ENCODE measurements at places on chromosomes 11 and 22.
A peak's percentile ranks its signal among the peaks of the same experiment; 100 is the strongest.

DNA sequence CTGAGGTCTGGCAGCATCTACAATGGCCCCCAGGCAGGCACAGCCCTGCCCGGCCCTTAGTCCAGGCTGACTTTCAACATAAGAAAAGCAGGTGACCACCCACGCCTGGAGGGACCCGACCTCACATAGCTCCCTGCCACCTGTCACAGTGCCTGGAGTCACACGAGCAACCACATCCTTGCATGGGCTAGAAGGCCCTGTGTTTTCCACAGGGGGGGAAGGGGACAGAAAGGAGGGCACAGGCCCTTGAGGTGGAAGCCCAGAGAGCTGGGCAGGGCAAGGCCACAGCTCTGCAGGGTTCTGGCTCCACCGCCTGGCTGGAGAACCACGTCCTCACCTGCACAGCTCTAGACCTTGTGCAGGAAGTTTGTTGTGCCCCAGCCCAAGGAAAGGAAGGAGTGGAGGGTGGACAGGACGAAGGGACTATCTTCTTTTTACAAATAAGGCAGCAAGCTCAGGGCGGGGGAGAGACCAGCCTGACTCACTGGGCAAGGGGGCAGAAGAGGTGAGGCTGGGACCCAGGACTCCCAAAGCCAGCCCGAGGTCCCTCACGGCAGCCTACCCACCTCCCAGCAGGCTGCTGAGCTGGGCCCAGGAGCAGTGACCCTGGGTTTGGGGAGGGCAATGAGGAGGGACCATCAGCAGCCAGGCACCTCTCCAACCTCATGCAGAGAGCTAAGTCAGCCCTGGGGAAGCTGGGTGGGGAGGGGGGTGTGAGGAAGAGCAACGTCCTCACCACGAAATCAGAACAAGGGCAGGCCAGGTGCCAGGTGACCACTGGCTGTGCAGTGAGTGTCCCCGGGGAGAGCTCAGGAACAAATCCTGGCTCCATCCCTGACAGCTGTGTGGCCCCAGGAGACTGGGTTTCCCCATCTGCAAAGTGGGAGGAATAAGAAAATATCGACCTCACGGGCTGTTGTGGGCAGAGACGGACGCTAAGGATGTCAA is 4.3 kb downstream of the C1QTNF6 start:
- DNase-seq = no peak

- no peak for DNase-seq
Observed at GRCh38 chr11:66854231-66854661, 2.6 kb upstream of the LRFN4 start.

DNA sequence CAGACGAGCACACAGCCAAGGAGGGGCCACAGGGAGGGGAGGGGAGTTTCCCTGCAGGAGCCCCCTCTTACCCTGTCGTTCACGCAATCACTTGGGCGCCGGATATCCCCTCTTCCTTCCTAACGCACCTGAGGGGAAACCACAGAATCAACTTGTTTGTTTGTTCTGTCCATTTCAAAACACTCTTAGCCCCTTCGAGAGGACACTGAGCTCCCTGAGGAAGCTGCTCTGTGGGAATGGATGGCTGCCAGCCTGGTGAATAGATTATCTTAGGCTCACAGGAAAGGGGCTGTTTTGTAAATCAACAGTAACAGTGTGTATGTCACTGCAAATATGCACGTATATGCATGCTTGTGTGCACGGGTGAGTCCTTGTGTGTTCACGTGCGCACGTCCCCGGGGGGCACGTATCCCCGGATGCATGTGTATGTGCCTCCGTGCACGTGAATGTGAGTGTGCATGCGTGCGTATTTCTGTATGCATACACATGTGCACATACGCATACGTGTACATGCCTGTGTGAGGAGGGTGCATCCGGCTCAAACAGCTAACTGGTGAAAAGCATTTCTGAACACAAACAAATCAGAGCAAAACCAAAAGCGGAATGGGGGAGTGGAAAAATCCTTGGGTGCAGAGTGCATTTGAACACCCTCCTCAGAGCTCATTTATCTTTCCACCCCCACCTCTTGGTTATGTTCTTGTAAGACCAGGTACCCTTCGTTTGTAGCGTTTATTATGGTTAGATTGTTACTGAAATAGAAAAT is 7.2 kb downstream of the ARSA start:
- DNase-seq = no peak

- no peak for DNase-seq
Observed at GRCh38 chr11:21723678-21724077, 469.2 kb upstream of the ANO5 start.

DNA sequence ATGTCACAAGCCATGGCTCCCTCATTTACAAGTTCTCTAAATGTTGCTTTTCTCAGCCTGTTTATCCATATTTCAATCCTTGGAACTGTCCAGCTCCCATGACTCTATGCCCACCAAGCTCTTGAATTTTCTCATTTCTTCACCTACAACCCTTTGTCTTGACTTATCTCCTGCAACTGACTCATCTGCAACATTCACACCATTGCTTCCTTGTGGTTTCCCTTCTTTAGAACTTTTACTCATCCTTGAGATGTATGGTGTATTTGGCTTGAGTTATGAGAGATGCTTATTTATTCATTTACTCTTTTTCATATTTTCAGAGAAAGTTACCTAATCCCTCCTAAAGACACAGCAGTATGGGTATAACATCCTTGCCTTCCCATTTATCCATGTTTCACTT is 18.8 kb downstream of the TRIM34 start:
- DNase-seq = no peak

DNA sequence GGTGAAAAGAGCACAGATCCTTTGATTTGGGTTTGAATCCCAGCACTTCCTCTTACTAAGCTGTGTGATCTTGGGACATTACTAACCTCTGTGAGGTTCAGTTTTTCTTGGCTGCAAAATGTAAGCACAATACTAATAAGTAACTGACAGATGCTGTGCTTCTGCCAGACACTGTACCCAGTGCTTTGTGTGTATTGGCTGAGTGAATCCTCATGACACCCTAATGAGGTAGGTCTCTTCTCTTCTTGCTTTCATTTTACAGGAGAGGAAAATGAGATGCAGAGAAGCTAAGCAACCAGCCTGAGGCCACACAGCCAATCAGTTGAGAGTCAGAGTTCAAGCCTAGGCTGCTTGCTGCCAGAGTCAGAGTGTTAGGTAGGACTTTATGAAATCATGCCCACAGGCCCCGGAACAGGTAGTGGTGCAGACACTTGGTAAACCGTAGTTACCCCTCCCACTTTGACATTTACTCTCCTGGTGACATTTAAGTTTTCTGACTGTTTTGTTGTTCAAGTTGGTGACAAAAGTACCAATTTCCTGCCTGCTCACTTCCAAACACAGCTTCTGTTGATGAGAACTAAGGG is 21.2 kb downstream of the PTPRJ start:
- DNase-seq = peak; percentile 51

DNA sequence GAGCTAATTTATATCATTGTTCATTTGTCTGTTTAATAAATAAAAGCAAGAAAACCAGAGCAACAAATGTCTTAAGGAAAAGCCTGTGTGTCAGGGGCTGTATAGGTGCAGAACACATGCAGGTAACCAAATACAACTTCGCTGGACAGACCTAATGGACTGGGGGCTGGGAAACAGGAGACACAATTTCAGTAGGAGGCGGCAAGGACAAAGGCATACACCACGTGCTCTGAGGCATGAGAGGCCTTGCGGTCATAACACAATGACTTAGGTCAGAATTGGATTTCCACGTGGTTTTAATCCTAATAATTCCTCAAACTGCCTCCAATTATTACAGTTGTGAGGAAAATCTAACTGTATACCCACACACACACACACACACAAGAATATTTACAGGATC is 8.7 kb upstream of the GLB1L3 start:
- no peak for DNase-seq

DNA sequence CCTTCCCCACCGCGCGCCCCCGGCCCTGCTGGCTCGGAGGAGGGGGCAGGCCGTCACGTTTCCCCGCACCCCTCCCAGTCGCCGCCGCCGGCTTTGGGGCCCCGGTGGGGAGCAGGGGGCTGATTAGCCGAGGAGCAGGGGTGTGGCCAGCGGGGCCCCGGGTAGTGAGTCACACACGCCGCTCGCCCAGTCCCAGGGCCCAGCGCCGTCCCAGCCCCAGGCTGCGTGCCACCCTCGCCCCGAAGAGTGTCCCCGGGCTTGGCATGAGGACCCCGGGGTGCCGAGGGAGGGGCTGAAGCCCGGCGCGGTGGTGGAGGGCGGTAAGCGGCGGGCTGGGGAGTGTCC is 34.4 kb downstream of the PRDM11 start:
- DNase-seq = peak; percentile 29

- DNase-seq = no peak
Observed at GRCh38 chr22:49927483-49928184, 9.2 kb downstream of the CRELD2 start.

DNA sequence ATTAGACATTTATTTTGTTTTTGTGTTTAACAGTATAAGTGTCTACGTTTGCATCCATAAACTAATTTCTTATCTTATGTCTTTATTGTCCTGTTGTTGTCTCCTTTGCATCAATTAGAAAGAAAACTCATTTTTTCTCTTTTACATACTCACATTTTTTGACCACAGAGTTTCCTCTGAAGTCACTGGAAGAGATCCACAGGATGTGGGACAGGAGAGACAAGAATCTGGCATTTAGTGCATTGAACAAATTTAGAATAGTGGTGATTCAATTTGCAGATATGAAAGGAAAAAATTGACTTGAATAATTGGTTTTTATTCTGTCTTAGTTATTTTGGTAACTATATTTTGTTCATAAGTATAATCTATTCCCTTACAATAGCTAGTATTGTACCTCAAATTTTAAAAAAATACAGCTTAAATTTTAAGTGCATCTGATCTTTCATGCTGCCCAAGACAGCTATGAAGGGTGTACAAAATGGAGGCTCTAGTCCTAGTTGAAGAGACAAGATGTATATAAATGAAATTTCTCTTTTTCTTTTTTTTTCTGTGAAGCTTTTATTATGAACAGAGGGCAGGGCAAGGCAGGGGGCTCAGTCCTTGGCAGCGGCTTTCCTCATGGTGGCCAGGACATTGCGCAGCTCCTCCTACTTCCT is 24.4 kb downstream of the HORMAD2 start:
- DNase-seq = no peak

- no peak for DNase-seq
Observed at GRCh38 chr22:43996981-43997265, 27.2 kb upstream of the PARVB start.

DNA sequence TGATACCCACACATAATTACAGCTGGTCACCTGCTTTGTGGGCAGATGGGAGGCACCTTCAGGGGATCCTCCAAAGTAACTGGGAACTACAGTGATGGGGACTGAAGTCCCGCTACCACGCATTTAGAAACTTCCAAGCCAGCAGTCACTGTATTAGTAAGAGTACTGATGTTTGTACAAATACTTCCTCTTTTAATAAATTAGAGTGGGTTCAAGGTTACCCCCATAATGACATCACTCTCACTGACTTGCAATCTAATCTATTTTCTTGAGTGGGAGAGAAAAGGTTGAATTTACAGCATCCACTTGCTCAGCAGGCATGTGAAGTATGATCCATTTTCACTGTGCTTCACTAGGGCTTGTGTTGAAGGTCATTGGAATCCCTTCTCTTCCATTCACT is 72.1 kb upstream of the TIMP3 start:
- DNase-seq = no peak

GRCh38 chr11:1750840-1751530 is 590 bp upstream of the IFITM10 start:
- no peak for DNase-seq

GRCh38 chr22:27434898-27435297 is 366.7 kb downstream of the MN1 start:
- DNase-seq = no peak

DNA sequence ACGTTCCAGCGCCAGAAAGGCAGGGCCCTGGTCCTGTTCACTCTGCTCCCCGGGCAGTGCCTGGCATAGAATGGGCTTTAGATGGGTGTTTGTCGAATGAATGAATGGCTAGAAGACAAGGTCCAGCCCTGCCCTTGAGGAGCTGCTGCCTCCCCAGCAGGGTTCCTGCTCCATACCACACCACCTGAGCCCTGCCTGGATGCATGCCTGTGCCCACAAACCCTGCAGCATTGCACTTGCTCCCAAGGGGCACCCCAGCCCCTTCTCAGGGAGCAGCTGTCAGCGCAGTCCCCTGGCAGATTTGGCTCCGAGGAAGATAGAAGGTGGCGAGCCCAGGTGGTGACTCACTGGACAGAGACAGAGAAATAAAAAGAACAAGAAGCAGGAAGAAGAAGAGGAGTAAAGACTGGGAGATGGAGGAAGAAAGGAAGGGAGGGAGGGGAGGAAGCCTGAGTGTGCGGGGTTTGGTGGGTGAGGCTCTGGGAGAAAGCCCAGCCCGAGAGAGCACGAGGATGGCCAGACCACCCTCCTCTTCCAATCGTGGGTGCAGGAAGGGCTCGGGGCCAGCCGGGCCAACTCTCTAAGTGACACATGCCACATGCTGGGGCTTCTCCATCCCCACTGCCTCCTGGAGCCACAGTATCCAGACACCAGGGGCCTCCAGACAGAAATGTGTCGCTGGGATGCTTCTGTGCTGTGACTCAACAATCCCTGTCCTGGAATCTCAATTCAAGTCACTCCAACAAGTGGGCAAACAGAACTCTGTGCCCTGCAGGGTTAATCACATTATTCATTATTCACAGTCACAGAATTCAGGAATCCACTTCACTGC is 1474.3 kb downstream of the BRD1 start:
- DNase-seq = no peak

DNA sequence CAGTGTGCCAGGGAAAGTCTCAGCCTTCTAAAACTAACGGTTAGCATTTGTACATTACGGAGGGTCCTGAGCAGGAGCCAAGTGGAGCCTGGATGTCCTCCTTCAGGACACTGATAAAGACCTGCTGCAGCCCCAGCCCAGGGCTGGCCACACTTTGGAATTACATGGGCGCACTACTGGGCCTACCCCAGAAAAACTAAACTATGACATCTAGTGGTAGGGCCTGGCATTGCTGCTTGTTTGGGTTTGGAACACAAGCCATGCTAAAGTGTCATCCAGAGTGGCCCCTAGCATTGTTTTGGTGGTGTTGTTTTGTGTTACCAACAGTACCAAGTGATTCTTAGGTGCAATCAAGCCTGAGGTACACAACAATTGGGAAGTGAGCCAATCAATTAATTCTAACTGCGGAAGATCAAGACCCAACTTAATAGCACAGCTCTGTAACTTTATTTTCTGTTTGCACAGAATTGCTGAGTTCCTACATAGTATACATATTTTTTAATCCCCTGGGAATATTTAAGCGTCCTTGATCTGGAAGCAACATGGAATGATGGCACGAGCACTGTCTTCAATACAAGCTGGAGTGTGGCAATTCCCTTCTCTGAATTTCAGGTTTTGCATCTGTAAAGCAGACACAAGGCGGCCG is 340.7 kb downstream of the LARGE1 start:
- DNase-seq = no peak

- DNase-seq = no peak
Observed at GRCh38 chr11:105673089-105673488, 63.2 kb downstream of the GRIA4 start.

- no peak for DNase-seq
Observed at GRCh38 chr11:64562723-64563351, 28.2 kb upstream of the SLC22A12 start.

DNA sequence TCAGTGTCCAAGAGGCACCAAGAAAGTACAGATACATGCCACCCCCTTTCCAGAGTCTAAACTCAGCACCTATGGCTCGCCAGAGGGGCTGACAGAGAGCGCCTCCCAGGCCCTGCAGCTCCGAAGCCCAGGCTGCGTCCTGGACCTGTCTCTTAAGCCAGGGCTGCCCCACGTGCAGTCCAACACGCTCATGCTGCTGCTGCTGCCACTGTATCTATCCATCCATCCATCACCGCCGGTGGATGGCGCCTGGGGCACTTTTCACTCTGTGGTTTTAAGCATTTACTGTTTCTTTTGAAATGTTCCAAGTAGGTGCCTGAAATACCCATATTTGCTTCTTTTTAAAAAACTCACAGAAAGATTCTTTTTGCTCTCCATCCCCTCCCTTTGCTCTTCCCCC is 41.8 kb downstream of the MACROD1 start:
- no peak for DNase-seq
